Inflammatory macrophage treated with lipopolysaccharide for 1 hour (primary cell): ENCODE measurements at places on chromosomes 11 and 22.

DNA sequence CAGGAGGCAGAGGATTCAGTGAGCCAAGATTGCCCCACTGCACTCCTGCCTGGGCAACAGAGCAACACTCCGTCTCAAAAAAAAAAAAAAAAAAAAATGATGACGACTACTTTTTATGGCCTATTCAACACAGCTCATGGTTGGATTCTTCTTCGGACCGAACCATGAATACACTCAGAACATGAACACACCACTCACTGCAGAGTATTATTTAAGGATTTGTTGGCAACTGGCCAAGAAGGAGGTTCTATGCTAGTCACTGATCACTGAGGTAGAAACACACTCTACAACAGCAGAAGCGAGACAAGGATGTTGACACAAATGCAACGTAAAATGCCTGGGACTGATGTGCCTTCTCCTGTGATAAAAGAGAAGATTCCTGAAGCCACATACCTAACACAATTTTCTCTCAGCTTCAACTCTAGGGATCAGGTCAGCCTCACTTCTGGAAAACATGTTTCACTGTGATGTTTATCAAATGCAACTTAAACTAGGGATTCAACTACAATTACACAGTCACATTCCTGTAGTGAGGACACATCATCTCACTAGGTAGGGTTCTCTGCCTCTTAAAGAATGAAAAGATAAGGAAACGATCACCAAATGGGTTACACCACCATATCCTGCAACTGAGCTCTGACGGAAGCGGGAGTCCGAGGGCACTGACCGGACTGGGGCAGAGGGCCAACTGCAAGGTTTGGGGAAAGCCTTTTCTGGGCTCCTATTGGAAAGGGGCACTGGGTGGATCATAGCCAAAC is 82.5 kb downstream of the SGSM3 start:
- DNase-seq: no peak

DNA sequence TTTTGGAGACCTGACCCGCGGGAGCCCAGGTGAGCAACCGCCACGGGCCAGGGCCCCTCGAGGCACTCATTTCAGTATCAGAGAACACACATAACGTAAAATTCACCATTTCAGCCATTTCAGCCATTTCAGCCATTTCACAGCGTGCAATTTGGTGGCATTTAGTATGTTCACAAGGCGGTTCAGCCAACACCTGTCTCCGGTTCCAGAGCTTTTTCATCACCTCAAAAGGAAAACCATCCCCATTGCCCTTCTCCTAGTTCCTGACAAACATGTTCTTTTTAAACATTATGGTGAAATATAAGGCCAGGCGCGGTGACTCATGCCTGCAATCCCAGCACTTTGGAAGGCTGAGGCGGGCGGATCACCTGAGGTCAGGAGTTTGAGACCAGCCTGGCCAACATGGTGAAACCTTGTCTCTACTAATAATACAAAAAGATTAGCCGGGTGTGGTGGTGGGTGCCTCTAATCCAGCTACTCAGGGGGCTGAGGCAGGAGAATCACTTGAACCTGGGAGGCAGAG is 119.3 kb downstream of the KCNQ1 start:
- no peak for DNase-seq

DNA sequence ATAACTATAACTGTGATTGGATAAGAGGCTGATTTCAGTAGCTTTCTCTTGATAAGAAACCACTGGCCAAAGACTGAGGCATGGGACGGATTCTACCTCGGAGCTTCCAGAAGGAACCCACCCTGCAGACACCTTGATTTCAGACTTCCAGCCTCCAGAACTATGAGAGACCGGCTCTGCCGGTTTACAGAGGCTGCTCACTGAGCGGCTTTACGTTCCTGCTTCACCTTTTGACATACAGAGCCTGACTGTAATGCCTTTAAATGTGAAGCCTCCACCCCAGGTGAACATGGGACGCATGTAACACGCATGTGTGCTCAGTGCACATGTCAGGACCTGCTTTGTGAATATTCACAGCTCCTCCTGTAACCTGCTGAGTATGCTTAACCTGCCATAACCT is 361.5 kb downstream of the CTTN start:
- DNase-seq: no peak

- DNase-seq: no peak
These were observed 28.7 kb downstream of the ZBTB16 start for GRCh38 chr11:114088216-114088615.

DNA sequence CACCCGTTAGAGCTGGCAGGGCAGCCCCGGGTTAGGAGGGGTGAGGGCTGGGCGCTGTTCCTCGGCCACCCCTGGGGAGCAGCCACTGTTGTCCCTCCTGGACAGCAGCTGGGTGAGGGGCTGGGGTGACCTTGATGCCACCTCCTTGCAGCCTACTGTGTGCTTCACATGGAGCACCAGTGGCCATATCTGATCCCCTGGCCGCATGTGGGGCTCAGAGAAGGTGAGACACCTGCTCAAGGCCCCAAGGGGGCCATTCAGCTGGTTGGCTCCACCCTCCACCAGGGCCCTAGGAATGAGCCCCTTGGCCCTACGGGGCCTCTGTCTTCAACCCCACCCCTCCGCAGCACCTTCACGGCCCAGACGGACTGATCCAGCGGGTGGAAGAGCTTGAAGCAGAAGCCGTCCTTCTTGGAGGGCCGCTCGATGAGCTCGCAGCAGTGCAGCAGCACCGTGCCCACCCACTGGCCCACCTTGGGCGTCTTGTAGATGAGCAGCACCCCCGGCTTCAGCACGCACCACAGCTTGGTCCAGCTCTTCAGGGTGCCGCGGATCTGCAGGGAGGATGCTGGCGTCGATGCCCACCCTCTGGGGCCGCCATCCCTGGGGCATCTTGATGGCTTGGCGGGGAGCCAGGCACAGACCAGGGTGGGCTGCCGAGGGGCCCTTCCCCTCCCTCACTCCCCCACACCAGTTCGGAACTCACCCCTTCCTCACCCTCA is 44.9 kb downstream of the OSBPL5 start:
- DNase-seq: no peak

- DNase-seq: no peak
These were observed 119.2 kb downstream of the KCNQ1OT1 start for GRCh38 chr11:2580571-2581001.

DNA sequence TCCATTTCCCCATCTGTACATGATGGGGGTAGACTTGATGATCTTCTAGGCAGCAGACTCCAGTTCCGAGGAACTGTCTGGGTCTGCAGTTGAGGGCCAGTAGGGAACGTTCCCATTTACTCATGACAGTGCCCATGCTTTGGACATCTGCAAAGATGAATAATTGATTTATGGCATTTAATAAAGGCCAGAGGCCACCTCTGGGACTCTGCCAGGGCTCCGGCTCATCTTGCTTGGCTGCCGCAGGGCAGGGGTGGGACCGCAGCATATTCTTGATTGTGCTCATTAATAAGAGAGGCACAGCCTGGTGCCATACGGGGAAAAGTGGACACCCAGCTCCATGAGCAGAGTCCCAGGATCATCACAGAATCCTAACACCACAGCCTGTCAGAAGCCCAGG is 28.1 kb upstream of the KLHL35 start:
- DNase-seq: no peak

- no peak for DNase-seq
These were observed 35.7 kb upstream of the ELF5 start for GRCh38 chr11:34549271-34549670.

DNA sequence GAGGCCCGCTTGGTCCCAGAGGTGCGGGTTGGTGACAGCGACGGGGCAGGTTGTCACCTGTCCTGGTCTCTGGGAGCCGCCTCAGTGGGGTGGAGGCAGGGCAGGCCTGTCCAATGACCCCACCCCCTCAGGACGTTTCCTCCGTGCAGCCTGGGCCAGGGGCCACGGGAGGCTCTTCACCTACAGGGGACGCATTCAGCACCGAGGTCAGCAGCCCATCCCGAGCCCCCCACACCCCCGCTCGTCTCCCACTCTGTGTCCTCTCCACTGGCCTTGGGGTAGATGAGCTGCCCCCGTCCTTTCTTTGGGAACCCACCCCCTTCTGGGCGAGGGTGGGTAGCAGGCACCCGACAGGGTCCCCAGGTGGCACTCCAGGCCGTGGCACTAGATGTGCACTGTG is 35.7 kb downstream of the BRSK2 start:
- DNase-seq: no peak

DNA sequence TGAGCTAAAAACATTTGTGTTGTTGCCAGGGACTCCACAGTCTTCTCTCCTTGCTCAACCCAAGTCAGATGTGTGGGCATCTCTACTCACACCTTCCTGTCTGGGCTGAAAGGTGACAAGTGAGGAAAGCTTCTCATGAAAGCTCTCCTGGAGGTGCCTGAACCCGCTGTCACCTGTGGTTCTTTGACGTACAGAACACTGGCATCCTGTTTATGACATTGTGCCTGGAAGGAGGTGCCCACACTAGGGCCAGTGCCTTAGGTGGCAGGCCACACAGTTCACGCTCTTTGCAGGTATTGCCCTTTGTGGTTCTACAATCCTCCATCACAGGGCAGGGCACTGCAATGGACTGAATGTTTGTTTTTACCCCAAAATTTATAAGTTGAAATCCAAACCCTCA is 108.5 kb downstream of the CD44 start:
- no peak for DNase-seq

- DNase-seq: no peak
These were observed 16.2 kb downstream of the BAD start for GRCh38 chr11:64268025-64268892.

DNA sequence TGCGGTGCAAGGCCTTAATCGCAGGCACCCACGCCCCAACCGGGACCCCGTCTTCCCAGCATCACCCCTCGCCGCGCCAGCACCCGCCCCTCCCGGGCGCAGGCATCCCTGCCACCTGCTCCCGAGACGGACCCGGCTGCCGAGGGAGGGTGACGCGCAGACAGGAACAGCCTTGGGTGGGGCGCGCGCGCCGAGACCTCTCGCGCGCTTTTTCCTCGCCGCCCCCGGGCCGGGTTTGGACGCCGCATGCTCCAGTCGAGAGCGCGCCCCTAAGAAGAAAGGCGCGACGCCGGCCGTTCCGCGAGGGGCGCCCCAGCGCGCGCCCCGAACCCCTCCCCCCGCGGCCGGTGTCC is 504 bp downstream of the CFL1 start:
- DNase-seq: peak; percentile 21

DNA sequence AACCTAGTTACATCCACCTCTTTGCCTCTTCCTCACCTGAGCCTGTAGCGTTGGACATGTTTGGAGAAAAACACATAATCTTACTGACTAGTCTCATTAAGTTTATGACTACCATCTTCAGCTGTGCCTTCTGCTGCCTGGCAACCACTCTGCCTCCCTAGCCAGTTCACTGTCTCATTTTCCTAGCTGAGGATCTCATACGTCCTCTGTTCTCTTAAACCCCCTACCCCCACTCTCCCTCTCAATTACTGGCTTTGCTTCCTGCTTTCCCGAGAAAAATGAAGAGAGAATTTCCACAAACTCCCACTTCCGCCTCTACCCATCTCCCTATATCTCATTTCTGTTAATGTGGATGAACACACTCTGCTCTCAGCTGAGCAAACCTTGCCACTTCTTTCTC is 239.3 kb upstream of the POU2AF2 start:
- DNase-seq: no peak

- DNase-seq: no peak
These were observed 550 bp downstream of the FBLN1 start for GRCh38 chr22:45503050-45503815.

DNA sequence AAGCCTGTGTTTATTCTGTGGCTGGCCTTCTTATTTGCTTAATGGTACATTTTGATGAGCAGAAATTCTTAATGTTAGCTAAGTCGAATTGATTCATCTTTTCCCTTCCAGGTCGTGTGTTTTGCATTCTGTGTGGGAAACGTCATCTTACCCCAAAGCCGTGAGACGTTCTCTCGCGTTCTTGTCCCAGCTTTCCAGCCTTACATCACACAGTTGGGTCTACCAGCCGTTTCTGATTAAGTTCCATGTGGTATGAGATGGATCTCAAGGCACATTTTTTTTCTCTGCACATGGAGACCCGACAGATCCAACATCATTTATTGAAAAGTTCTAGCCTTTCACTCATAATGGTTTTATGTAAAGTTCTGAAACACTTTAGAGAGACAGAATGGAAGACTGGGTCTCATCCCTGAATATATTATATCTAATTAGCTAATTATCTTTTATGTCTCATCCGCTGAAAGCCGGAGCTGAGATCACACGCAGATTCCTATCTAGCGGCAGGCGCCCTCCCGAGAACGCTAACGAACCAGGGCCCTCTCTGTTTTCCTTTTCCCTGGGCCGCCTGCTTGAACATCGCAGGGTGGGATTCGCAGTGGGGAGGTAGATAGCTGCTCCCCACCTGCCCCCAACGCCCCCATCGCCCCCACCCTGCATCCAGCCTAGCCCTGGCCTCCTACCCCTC is 1162.2 kb downstream of the BRD1 start:
- DNase-seq: no peak

DNA sequence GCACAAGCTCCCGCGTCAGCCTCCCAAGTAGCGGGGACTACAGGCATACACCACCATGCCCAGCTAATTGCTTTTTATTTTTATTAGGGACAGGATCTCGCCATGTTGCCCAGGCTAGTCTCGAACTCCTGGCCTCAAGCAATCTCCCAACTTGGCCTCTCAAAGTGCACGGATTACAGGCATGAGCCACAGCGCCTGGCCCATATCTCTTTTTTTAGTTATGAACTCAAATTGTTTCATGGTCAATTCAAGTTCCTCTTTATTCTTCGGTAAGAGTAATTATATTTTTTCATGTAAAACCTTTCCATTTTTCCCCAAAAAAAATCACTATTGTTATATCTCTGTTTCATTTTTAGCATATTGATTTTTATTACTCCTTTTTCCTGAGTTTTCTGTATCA is 25.5 kb downstream of the FCHSD2 start:
- DNase-seq: peak; percentile 24

- no peak for DNase-seq
These were observed 427.1 kb downstream of the DYNC2H1 start for GRCh38 chr11:103536335-103536722.

DNA sequence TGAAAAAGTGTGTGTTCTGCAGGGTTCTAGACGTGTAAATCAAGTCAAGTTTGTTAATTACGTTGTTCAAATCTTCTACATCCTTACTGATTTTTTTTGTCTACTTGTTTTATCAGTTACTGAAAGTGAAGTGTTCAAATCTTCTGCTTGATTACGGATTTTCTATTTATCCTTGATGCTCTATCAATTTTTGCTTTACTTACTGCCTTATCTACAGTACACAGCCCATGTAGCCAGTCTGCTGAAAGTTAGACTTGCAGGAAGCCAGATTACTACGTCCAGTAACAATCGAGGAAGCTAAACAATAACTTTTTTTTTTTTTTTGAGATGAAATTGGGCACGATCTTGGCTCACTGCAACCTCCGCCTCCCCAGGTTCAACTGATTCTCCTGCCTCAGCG is 15.6 kb upstream of the C11orf24 start:
- no peak for DNase-seq

- DNase-seq: no peak
These were observed 527 bp downstream of the CARD10 start for GRCh38 chr22:37518509-37519267.

DNA sequence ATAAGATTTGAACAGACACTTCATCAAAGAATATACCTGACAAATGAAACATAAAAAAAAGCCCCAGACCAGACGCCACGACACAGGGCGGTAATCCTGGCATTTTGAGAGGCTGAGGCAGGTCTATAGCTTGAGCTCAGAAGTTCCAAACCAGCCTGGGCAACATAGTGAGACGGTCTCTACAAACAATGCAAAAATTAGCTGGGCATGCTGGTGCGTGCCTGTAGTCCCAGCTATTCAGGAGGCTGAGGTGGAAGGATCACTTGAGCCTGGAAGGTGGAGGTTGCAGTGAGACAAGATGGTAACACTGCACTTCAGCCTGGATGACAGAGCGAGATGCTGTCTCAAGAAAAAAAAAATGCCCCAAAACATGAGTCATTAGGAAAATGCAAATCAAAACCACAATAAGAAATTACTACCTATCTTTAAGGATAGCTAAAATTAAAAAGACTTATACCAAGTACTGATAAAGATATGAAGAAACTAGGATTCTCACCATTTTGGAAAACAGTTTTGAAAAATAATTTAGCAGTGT is 91.7 kb upstream of the GRAMD1B start:
- no peak for DNase-seq
